Articular chondrocyte of knee joint (primary cell): ENCODE measurements at places on chromosomes 6 and 20. TPM values are rescaled to one million over a fixed set of nuclear protein-coding genes. Genes with fewer than 3 reads are reported as not detected.

PNPLA1 gene
- total RNA-seq = 0.22 TPM in 1 of 2 replicates, not detected in the other

SPATA25 gene
- total RNA-seq = 0.76 and 1.6 TPM in 2 replicates

BIRC7 gene
- total RNA-seq = not detected in 2 replicates

PAX1 gene
- not detected in 2 replicates for total RNA-seq

CDH26 gene
- total RNA-seq = 0.26 and 0.32 TPM in 2 replicates

SIRPA gene
- 75.8 and 125 TPM in 2 replicates for total RNA-seq

OXT gene
- total RNA-seq = not detected in 2 replicates

CALHM5 gene
- total RNA-seq = 3.1 and 4.2 TPM in 2 replicates

RAET1G gene
- total RNA-seq = 4.4 and 9.4 TPM in 2 replicates

TOX2 gene
- total RNA-seq = not detected in 2 replicates

ERVFRD-1 gene
- not detected in 2 replicates for total RNA-seq

BPIFB1 gene
- total RNA-seq = not detected in 2 replicates

TTBK1 gene
- total RNA-seq = under 0.01 TPM in 2 replicates

RAB23 gene
- total RNA-seq = 181 and 201 TPM in 2 replicates

MCHR2 gene
- not detected in 2 replicates for total RNA-seq

PHACTR1 gene
- total RNA-seq = 6.0 and 12.2 TPM in 2 replicates

OR2B6 gene
- total RNA-seq = not detected in 2 replicates

TRERF1 gene
- total RNA-seq = 6.7 and 8.5 TPM in 2 replicates
